DMS79 treated with DMSO at 0.1 percent for 48 hours (cell line): ENCODE measurements at places on chromosomes 3 and 15.

GRCh38 chr3:43257850-43258249 lies 28.5 kb upstream of the SNRK start:
- no peak for DNase-seq

GRCh38 chr15:93261845-93262244 lies 172.8 kb upstream of the RGMA start:
- no peak for DNase-seq

- DNase-seq: no peak
Observed at GRCh38 chr3:79028916-79029315, 738.9 kb downstream of the ROBO1 start.

GRCh38 chr3:50155891-50156290 lies 767 bp downstream of the SEMA3F start:
- no peak for DNase-seq
